ENCODE measurements at places on chromosomes 16 and 17.

GRCh38 chr17:42683407-42684034 is 1.2 kb downstream of the CNTNAP1 start:
- no peak for DNase-seq

DNA sequence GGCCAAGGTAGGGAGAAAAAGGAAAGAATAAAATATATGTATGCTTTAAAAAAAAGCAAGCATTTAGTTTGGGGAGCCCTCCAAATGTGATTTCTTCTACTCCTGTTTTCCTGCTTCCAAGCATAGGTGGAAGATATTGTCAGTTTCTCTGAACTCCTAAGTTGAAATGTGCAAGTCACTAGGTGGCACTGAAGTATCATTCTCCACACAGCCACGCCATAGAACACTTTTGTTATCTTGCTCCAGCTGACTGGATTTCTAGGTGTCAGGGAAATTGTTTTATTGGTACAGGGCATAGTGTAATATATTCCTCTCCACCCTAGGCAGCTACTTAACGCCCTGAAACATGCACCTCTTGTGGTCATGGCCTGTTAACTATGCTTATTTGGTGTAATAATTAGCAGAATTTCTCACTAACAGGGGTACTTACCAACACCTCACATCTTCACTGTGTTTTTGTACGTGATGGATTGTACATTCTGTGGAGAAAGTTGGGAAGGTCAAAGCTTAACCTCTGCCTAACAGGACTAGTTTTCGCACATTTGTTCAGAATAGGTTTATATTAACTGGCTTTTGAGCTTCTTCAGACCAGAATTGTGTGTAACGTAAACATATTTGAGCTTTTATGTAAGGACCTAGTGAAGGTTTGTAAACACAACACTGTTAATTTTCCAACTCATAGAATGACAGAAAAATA is 69.3 kb downstream of the FTO start:
- DNase-seq, result peak; percentile 87

DNA sequence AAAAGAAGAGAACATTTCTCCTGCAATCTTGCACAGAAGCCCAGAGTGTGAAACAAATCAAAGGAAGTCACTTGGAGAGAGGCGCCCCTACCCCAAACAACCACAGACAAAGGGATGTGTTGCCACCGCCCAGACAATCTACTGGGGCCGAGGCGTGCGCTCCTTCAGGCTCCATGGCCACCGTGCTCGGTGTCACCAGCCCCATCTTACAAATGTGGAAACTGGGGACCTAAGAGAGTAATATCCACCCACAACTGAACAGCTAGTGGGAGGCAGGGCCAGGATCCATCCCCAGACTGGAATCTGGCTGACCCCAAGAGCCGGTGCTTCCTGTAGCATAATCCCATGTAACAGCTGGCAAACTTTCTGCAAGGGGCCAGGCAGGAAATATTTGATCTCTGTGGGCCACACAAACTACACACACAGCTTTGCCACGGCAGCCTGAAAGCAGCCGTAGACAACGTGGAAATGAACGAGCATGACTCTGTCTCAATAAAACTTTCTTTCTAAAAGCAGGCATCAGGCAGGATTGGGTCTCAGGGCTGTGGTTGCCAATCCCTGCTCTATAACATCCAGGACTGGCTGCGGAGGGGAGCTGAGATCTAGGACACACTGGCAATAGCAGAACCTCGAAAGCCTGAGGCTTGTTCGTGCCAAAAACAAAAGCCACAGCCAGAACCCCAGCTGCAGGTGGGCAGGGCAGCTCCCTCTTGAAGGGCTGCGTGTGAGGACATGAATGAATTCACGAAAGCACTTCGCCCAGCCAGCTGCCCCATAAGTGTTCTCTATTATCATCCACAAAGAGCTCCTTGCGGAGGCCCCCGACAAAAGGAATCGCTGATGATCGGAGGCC is 26.6 kb upstream of the GINS2 start:
- no peak for DNase-seq

- no peak for DNase-seq
These were observed 56.8 kb downstream of the MED13 start for GRCh38 chr17:62008294-62008693.

DNA sequence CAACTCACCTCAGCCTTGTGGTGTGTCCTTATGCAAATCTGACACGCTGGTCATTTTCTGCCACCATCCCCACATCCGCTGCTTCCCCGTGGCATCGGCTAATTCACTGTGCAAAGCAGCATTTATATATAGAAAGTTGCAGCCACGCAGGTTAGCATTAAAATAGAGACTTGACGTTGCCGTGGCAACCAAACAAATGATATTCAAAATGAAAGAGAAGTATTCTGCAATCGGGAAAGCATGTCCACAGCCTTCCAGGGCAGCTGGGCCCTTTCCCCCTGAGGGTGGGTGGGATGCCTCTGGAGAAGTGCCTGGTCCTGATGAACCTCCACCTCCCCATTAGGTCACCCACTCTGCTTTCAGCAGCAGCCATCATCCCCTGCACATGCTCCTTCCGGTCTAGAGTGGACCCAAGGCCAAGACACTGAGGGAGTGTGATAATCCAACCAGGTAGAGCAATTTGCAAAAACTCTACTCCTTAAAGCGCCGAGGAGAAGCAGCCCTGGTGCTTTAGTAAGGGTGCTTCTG is 138.7 kb downstream of the GAS7 start:
- no peak for DNase-seq

- no peak for DNase-seq
These were observed 34.6 kb upstream of the TOX3 start for GRCh38 chr16:52581530-52581929.

DNA sequence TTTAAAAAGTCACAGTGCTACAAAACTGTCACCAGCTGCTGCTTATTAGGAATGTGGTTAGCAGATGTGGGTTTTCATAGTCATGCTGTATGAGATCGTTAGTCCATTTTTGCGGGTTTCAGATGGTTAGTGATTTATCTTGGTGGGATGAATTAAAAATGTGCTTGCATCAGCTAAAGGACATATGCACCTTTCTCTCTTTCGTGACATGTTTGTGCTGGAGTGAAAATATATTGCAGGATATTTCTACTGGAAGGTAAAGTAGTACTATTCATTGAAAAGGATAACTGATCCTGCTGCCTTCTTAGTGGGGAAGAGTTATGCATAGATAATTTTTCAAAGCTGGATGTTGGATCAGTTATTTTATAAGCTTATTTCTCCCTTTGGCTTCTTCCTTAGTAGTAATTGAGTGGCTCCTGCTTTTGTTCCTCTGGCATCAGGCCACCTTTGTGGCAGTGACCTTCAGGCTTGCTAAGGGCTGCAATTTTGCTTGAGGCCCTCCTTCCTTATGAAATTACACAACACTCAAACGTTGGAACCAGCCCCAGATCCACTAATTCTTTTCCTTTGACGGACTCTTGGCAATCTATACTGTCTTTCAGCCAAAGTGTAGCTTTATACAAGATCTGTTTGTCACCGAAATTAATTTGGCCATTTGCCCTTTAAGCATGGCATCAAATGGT is 7.5 kb upstream of the SNTB2 start:
- no peak for DNase-seq

- DNase-seq, result no peak
These were observed 3.8 kb downstream of the NUDT16L1 start for GRCh38 chr16:4696905-4697847.

GRCh38 chr17:48352630-48353029 is 77.4 kb downstream of the SKAP1 start:
- DNase-seq, result no peak

- DNase-seq, result no peak
These were observed 18.5 kb downstream of the CYTH1 start for GRCh38 chr17:78763561-78763960.

- no peak for DNase-seq
These were observed 65.5 kb downstream of the CDK5R1 start for GRCh38 chr17:32552280-32552679.

DNA sequence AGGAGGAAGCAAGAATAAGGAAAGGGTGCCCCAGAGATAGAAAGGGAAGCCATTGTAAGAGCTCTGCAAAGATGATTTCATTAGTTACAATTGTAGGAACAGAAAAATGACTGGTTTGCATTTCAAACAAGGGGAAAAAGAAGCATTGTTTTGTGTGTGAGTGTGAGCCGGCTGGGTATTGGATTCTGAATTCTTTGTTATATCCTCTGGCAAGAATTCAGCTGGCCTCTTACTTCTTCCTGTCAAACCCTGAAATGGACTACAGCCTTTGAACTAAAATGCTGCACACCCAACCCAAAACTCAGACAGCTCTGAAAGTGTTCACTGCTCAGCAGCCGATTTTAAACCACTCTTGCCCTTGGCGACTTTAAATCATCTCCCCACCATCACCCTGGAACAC is 461.3 kb downstream of the PMP22 start:
- no peak for DNase-seq

DNA sequence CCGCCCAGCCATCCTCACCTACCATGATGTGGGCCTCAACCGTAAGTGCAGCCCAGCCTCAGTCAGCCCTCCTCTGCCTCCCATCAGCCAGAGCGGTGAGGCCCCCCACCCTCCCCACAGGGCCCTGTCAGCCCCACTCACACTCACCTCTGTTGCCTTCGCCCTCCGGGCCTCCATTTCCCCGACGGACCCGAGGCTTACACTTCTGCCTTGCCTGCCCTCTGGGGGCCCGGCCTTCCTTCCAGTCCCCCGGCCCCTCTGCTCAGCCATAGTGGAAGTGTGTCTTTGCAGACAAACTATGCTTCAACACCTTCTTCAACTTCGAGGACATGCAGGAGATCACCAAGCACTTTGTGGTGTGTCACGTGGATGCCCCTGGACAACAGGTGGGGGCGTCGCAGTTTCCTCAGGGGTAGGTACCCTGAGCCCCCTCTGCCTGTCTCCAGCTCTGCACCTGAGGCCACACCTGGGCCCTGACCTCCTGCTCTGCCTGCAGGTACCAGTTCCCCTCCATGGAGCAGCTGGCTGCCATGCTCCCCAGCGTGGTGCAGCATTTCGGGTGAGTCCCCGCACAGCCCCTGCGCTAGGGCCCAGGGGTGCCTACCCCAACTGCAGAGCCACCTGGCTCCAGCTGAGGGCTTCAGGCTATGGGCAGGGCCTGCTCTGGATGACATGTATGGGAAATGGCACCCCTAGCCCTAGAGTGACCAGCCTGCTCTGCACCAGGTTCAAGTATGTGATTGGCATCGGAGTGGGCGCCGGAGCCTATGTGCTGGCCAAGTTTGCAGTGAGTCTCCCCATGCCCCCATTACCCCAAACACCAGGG is 4.1 kb downstream of the NDRG4 start:
- no peak for DNase-seq

DNA sequence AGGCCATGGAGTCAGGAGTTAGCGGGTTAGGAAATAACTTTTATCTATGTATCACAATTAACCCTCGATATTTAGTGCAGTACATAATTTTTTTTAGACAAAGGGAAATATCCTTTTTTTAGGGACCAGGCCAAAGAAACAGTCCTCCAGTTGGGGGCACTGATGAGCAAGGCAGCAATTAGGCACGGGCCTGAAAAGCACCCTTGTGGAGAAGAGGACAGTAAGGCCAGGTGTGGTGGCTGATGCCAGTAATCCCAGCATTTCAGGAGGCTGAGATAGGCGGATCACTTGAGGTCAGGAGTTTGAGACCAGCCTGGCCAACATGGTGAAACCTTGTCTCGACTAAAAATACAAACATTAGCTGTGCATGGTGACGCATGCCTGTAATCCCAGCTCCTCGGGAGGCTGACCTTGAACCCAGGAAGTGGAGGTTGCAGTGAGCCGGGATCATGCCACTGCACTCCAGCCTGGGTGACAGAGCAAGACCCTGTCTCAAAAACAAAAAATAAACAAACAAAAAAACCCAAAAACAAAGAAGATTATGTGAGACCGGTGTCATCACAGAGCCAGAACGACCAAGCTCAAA is 158.3 kb upstream of the NOL11 start:
- peak; percentile 40 for DNase-seq

- DNase-seq, result no peak
These were observed 42.5 kb downstream of the ZNF267 start for GRCh38 chr16:31916056-31916488.

DNA sequence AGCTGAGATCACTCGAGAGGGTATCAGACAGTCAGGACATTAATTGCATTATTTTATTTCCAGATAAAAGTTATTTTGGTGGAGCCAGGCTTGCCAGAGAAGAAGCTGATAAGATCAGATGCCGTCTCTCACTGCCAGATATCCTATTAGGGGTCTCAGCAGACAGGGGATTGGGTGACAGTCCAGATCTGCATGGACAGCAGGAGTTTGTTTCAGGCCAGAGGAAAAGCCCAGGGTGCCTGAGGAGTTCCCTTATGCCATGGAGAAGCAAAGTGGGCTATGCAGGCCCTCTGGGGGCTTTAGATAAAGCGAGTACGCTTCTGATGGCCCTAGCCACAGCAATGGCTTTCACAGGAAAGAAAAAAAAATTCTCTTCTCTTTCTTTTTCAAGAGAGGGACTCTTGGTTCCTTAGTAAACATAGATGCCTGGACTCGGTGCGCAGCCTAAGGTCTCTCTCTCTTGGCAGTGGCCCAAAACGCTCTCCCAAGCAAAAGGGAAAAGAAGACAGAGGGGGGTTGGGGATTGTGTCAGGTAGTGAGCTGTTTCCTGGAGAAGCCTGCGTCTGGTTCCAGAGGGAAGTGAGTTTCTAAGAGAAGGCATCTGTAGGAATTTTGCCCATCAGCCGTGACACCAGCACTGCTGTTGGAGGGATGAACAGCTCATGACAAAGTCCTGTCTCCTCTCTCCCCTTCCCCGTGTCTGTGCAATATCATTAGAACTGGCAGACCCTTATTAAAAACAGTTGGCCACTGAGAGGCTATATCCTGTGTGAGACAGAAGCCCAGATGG is 166.3 kb upstream of the FOXF1 start:
- DNase-seq, result no peak

DNA sequence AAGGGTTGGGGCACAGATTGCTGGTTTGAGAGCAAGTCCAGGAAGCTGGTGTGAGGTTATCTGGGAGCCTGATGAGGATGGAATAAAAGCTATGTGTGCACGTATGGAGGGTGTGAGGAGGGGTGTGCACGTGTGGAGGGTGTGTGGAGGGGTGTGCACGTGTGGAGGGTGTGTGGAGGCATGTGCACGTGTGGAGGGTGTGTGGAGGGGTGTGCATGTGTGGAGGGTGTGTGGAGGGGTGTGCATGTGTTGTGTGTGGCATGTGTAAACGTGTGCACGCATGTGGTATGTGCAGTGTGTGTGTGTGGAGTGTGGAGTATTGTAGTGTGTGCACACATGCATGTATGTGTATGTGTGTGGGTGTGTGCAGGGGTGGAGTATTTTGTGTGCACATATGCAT is 19.2 kb downstream of the RBFOX3 start:
- no peak for DNase-seq

DNA sequence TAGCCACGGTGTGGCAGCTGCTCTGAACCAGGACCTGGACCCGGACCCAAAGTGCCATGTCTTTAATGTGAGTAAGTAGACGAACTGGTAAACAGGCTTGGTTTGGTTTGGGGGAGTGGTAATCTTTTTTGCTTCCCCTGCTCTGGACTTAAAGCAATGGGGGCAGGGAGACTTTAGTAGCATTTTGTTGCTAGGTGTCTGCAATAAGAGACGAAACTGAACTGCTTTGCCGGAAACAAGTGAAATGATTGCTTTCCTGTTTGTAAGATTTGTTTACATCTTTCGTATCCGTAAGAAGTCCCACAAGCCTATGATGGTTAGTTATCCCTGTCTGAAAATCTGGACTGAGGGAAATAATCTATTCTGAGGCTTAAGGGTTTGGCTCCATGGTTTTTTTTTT is 21.5 kb downstream of the PRCD start:
- DNase-seq, result no peak
